ENCODE measurements at places on chromosomes 6 and 20.
A peak's percentile ranks its signal among the peaks of the same experiment; 100 is the strongest.

- no peak for DNase-seq
Observed at GRCh38 chr20:9555781-9556180, 41.4 kb downstream of the LAMP5 start.

DNA sequence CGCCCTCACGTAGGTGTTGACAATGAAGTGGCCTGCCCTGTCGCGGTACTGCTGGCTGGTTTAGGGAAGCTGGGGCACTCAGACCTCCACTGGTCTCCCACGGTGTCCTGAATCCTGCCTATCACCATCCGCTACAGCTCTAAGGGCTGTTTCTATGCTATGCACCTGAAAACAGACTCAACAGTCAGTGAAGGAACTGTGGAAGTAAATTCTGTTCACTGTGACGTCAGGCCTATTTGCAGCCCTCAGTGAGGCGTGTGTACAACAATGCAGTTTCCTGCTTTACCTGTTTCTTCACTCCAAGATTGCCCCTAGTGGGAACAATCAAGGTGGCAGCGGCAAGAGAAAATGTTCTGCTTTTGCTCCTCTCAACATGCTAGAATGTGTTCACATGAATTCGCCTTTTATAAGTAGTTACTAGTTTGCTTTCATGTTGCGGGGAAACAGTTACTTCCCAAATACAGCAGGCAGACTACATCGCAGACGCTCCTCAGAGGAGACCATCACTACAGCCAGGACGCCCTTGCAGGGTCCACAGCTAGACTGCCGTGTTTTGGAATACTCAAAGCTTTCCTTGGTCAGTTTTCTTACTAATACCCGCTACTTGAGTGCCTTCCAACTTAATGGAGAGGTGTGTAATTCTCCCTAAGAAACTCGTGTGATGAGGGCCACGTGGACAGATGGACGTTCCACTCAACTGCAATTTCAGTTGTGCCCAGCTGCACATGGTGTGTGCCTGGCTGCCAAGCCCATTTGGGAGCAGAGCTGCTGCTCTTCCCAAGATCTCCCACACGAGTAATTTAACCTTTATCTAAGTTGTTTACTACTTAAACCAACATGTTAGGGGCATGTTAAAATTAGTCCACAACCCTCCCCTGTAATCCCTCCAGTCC is 25.4 kb downstream of the DIDO1 start:
- peak; percentile 31 for DNase-seq

DNA sequence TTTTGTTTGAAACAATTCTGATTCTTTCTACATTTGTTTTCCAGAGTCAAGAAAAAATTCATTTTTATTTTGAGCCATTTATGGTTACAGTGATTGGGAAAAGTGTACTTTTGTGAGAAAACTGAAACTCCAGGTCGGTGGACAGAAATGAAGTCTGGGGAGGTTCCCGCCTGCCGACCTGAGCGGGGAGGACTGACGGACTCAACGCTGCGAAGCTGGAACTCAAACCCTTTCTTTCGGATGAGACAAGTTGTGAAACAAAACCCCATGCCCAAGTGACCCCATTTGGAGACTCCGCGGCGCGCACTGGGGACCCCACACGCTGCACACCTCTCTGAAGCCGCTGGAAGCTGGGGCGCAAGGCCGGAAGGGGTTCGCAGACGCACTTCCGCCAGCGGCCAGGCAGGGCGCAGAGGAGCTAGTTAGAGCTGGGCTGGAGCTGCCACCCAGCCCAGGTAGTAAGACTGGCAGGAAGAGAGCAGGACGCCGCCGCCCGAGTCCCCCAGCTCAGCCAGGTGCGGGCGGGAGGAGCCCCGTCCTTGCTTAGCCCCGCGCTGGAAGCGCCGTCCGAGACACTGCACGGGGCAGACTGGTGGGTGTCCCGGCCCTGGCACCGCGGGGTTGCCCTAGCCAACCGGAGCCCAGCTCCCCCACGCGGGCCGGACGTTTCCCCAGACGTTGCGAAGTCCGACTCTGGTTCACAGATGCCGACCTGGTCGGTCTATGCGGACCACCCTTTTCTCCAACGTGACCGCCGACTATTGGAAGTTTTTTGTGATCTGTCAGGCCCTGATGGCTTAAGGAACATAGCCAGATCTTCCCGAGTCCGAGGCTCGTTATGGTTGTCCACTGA is 19.8 kb upstream of the ZSCAN16 start:
- peak; percentile 90 for DNase-seq

- peak; percentile 19 for DNase-seq
Observed at GRCh38 chr6:154169193-154169847, 130.3 kb downstream of the OPRM1 start.

- DNase-seq, result peak; percentile 50
Observed at GRCh38 chr20:21048841-21049273, 57.3 kb downstream of the LINC00237 start.

GRCh38 chr6:108555399-108556052 is 5.2 kb upstream of the FOXO3 start:
- no peak for DNase-seq

- DNase-seq, result no peak
Observed at GRCh38 chr6:524803-525202, 132.1 kb downstream of the HUS1B start.

DNA sequence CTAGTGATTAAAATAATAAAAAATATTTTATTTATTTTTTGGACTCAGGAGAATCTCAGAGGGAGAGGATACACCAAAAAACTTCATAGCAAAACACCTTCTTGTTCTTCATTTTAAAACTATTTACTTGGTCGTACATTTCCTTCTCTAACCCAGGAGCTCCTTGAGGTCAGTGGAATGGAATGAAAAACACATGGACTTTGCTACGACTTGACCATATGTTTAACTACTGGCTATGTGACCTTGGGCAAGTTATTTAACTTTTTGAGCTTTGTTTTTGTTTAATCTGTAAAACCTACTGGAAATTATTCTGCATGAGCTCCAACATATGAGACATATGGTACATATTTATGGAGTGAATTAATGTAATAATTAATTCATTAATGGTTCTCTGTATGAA is 1005.5 kb upstream of the CITED2 start:
- DNase-seq, result no peak

- no peak for DNase-seq
Observed at GRCh38 chr6:43540507-43540906, 23.6 kb downstream of the POLR1C start.

GRCh38 chr20:57940868-57941522 is 231.2 kb upstream of the PMEPA1 start:
- DNase-seq, result no peak

DNA sequence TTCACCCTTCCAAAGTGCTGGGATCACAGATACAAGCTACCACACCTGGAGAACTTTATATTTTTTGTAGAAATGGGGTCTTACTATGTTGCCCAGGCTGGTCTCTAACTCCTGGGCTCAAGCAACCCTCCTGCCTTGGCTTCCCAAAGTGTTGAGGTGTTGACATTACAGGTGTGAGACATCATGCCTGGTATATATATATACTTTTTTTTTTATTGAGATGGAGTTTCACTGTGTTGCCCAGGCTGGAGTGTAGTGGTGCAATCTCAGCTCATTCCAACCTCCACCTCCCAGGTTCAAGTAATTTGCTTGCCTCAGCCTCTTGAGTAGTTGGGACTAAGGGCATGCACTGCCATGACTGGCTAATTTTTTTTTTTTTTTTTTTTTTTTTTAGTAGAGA is 5.4 kb downstream of the FKBP5 start:
- DNase-seq, result no peak

GRCh38 chr6:144364782-144365181 is 79.6 kb downstream of the UTRN start:
- no peak for DNase-seq

DNA sequence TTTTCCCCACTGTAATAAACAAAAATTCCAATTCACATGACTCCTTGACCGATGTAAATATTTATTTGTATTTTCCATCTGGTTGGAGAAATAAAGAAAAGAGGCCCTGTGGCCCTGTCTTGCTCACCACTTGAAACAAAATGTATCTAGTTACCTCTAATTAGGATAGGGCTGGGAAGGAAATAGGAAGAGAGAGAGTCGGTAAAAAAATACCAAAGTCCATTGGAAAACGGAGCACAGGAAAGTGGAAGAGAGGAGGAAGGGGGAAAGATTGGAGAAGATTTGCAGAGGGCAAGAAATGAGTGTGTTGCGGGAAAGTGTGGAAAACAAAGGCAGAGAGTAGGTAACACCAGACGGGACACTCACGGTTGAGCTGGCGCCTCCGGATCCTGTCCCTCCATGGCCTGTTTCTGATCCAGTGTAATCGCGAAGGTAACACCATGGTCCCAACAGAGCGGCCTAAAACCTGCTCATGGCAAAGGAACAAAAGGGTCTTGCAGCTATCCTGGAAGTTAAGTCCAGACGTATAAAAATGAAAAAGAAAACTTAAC is 105.8 kb upstream of the RIPOR2 start:
- DNase-seq, result no peak

DNA sequence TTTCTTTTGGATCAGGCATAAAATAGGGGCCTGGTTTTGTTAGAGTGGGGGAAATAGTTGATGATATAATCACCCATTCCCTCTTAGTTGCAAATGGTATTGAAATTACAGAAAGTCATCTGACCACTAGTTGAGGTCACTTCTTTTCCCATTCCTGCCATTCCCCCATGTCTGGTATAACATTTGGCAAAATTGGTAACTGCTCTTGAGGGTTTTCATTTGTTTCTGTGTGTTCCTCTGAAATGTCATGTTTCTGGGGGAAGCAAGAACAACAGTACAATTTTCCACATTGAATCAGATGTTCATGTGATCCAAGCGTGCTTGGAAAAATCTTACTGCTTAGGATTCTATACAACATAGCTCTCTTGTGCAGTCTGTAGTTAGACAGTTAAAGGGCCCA is 7.3 kb downstream of the AIG1 start:
- no peak for DNase-seq

- peak; percentile 97 for DNase-seq
Observed at GRCh38 chr6:136783495-136784270, 8.6 kb downstream of the MAP3K5 start.

DNA sequence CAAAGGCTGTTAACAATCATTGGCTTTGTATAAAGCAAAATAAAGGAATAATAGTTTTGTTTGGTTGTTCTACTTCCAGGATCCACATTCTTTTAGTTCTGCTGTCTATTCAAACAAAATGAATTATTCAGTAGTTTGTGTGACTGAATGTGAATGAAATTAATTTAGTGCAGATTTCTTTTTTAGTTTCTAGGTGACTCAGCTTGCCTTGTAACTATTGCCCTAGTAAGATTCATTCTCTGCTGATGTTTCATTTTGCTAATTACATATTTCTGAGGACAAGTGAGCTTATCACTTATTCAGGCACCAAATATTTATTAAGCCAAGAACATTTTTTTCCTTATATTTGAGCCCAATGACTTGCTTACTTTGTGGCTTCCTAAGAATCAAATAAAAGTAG is 46.5 kb upstream of the RIPOR2 start:
- no peak for DNase-seq

DNA sequence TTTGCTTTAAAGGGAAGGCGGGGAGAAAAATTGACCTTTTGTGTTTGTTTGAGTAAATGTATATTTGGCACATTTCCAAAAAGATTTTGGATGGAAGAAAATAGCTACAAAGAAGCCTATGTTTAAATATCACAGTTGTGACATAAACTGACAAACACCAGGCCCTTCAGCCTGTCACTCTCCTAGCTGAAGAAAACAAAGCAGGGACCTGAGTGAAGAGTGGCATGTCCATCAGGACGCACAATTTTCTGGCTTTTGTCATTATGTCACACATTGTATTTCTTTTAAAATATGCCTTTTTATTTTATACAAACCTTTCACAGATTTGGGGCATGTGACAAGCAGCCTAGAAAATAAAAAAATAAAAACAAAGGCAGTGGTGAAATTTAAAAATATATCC is 241.2 kb downstream of the OGFRL1 start:
- DNase-seq, result no peak

- DNase-seq, result no peak
Observed at GRCh38 chr6:33717934-33718455, 6.5 kb upstream of the UQCC2 start.

- no peak for DNase-seq
Observed at GRCh38 chr6:162713974-162714780, 13.4 kb downstream of the PRKN start.

- DNase-seq, result no peak
Observed at GRCh38 chr6:15027472-15027871, 218.4 kb upstream of the JARID2 start.

DNA sequence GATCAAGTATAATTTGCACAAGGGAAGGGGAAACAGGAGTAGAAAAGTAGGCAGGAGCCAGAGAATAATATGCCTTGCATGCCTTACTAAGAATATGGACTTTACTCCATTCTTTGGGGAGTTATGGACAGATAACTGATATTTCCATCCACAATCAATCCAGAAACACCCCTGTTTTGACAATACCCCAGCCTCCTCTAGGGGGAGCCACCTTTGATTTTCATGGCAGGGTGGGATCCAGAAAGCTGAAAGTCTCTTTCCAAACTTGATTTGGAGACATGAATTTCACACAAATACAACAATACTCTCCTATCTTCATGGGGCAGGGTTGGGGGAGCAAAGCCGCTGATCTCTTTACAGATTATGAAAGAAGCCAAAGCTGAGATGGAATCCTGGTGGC is 404.1 kb downstream of the FOXA2 start:
- no peak for DNase-seq

GRCh38 chr6:259316-259715 is 33.0 kb upstream of the DUSP22 start:
- DNase-seq, result no peak

DNA sequence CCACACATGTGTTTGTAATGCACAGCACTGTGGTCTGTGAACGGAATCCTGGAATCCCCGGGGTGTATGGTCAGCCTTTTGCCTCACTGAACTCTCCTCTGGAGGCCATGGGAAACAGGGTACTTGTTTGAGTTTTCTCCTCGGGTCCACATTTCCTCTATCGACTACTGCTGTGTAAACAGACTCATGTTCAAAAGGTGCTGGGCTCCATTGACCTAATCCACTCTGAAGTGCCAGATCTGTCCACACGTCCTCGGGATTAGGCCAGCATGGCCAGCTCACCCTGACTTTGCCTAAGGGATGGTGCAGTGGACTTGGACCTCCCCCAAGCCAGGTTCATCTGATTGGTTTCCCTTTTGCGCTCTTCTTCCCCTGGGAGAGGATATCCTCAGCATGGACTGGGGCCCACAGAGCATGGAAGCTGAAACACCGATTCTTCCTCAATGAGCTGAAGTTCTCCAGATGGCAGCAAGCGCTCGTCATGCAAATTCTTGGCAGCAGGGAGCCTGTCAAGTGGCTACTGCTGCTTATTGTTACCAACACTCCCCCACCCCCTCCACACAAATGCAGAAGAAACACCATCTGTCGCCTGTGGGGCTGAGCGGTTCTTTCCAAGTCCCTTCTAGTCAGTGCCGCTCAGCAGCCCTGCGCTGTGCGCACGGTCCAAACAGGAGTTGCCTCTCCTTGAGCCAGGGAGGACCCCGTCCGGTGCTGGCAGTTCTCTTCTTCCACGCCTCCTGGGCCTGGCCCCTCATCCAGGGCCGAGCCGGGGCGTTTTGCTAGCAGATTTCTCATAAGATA is 292.6 kb upstream of the MARCKS start:
- no peak for DNase-seq

DNA sequence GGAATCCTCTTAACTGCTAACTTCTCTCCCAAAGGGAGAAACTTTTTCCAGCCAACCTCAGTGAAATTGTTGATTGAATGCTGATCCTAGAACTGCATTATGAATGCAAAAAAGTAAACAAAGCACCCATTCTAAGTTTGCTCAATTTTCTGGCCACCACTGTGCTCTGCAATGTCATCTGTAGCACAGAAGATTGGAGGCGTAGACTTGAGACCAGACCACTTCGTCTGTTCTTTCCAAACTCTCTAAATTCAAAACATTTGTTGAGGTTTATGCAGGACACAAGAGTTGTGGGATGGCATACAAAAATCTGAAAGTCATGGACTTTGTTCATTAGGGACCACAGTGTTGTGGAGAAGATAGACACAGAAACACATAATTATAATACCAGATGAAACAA is 11.1 kb upstream of the TSPYL1 start:
- DNase-seq, result no peak
